Activated CD8-positive, alpha-beta memory T cell treated with anti-CD3 and anti-CD28 coated beads for 4 hours (primary cell): ENCODE measurements at places on chromosomes 5 and 9.

DNA sequence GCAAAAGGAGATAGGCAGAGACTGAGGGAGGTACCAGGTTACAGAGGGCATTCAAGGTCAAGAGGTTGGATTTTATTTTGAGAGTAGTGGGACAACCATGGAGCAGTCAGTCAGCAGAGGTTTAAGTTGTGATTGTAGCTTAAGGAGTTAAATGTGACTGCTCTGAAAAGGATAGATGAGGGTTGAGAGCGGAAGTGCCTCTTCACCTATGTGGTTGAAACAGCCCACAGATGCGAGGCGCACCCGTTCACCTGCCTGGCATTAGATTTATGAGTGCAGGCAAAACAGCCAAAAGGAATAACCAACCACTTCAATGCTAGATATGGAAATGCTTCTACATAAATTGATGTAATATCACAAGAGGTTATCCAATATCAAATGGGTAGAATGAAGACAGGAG lies 8.4 kb downstream of the ZNF474 start:
- no peak for DNase-seq

- no peak for DNase-seq
These were observed 63.2 kb downstream of the ACER2 start for GRCh38 chr9:19471737-19472648.

DNA sequence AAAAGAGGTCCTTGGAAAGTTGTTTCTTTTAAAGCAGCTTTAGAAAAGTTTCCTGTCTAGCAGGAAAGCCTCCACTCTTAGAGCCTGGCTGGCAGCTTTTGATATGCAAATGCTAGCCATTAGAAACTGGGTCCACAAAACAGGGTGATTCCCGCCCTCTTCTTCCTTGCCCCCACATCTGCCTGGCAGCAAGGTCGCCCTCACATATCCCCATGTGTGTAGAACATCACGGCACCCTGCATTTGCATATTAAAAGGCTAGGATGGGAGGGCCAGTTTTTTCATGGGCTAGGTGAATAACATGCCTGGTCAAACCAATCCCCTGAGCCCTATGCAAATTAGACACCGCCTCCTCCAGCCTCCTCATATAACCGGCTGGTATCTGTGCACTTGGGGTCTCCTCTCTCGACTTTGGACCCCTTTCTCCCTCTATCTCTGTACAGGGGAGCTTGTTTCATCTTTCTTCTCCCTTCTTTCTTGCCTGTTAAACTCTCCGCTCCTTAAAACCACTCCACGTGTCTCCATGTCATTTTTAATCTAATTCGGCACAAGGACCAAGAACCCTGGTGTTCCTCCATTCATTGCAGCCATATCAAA lies 426.8 kb upstream of the CTNND2 start:
- no peak for DNase-seq

DNA sequence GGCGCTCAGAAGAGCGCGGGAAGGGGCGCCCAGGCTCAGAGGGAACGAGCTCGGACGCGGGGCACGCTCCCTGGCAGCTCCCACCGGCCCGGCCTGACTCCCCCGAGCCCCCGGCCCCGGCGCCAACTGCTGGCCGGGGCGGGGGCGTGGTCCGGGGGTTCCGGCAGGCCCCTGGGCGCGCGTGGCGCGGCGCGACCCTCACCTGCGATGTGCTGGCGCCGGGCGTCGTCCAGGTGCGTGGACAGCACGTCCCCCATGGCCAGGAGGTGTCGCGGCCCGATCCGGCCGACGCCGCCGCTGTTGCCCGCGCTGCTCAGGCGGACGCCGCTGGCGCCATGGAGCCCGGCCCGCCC lies 43.5 kb upstream of the STXBP1 start:
- no peak for DNase-seq

GRCh38 chr9:115498303-115498702 lies 380.3 kb upstream of the TNC start:
- DNase-seq, result no peak

- no peak for DNase-seq
These were observed 2.0 kb downstream of the GABBR2 start for GRCh38 chr9:98706651-98707165.

GRCh38 chr5:81893961-81894360 lies 77.9 kb upstream of the ATG10 start:
- no peak for DNase-seq

DNA sequence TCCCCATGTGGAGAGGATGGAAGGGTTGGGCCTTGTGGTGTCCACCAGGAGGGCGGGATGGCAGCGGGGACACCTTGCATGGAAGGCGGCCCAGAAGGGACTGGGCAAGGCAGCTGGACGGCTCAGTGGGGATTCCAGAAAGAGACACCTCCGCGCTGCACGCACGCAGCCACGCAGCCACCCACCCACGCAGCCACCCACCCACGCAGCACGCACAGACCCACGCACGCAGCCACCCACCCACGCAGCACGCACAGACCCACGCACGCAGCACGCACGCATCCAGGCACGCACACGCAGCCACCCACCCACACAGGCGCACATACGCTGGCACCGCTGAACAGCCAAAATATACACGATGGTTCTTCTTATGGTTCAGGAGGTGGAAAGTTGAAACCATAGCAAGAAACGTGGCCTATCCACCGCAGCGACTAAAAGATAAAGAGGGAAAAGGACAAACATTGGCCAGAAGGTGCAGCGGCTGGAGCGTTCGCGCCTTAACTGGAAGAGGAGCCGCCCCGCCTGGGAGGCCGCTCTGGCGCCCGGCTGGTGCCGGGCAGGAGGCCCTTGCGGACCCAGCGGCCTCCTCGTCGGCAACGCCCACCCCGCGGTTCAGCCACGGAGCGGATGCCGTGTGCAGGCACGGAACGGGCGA lies 22.2 kb upstream of the EXOC3 start:
- DNase-seq, result no peak

GRCh38 chr5:6692906-6693305 lies 20.3 kb upstream of the TENT4A start:
- DNase-seq, result no peak

GRCh38 chr5:42760426-42760825 lies 3.8 kb downstream of the CCDC152 start:
- no peak for DNase-seq

- DNase-seq, result no peak
These were observed 41.1 kb downstream of the STC2 start for GRCh38 chr5:173287086-173287485.

DNA sequence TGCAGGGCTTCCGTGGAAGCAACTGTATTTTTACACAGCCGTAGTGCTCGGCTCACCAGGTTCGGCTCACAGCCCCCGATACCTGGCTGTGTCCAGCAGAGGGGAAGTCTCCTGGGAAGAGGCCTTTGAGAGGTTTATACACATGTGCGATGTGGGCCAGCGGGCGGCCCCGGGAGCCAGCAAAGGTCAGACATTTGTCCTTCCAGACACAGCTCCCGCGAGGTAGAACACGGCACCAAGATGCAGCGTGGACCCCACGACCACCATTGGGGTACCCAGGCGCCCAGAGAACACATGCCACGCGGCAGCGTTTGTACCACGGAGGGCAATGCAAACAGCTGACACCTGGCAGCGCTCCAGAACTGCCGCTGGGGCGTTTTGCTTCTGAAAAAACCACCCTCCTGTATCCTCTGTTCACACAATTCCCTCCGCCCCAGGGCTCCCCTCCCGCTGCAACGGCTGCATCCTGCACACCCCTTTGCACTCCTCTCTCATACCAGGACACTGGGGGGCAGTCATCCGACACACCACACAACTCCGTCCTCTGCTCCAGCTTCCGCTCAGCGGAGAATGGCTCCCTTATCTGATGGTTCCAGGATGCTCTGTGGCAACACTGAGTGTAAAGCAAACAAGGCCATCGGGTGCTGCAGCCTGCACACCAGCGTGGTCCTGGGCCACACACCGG lies 235.3 kb downstream of the SYK start:
- DNase-seq, result peak; percentile 33

- DNase-seq, result no peak
These were observed 168.0 kb upstream of the RGMB start for GRCh38 chr5:98605426-98605825.

DNA sequence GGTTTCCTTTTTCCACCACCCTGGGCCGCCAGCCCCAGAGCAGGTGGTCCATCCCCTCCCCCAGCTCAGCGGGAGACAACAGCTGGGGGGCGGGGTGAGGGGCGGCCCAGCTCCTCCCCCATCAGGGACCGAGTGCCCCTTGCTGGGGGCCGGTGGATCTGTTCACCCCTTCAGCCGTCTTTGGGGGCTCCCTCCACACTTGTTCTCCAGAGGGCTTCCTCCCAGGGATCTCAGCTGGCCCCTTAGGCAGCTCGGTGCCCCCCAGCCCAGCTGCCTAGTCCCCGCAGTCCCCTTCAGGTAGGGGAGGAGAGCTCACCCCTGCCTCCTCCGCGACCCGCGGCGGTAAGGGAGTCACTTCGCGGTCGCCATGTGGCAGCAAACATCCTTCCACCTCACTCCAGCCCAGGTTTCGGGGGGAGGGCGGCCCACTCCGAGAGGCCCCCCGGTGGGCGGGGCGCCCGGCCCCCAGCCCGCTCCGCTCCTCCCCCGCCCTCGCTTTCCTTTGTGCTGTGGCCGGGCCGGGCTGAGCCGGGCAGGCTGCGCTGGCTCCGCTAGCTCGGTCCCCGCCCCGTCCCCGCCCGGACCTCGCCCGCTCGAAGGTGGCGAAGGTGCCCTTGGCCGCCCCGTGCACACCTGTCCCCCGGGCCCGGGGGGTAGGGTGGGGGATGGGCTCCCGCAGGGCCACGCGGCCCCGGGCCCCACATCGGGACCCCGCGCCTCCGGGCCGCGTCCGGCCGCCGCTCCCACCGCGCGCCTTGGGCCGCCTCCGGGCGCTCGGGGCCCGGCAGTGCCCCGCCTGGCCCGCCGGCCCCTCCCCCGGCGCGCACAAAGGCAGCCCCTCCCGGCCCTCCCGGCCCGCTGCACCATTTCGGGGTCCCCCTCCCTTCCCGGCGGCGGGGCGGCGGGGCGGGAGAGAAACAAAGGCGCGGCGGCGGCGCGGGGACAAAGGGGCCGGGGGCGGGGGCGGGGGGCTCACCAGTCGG lies 683 bp downstream of the DBN1 start:
- DNase-seq, result peak; percentile 43

- no peak for DNase-seq
These were observed 69.1 kb upstream of the NR4A3 start for GRCh38 chr9:99752417-99753109.

DNA sequence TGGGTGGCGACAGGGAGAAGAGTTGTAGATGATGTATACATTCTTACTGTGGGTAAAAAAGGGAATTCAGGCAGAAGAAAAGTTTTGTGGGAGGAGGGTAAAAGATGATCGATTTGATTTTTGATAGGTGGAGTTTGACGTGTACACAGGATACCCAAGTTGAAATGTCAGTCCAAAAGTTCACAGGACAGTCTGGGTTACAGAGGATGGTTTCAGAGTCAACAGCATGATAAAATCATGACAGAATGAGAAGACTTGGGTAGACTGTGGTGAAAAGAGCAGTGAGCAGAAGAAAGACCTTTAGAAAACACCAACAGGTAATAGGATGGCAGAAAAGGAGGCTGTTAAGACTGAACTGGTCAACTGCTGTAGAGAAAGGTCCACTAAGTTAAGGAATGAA lies 72.2 kb upstream of the FRRS1L start:
- DNase-seq, result no peak

DNA sequence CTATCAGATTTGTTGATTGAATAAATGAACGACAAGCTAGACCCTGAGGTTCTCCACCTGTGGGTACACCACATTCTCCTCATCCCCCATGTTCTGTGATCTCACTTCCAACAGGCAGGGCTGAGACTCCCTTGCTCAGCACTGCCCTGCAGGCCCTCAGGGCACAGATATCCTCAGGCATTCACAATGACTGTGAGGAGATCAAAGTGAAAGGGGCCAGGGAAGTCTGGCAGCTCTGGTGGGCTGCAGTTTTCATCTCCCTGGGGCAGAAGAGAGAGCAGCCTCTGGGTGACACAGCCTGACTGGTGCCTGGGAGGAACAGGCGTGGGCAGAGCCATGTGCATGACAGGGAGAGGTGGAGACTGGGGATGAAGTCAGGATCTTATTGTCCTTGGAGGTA lies 142.4 kb upstream of the C9orf72 start:
- DNase-seq, result no peak

GRCh38 chr5:1392801-1393565 lies 48.1 kb upstream of the CLPTM1L start:
- DNase-seq, result no peak

- DNase-seq, result no peak
These were observed 441.5 kb downstream of the RASEF start for GRCh38 chr9:82621447-82621846.

DNA sequence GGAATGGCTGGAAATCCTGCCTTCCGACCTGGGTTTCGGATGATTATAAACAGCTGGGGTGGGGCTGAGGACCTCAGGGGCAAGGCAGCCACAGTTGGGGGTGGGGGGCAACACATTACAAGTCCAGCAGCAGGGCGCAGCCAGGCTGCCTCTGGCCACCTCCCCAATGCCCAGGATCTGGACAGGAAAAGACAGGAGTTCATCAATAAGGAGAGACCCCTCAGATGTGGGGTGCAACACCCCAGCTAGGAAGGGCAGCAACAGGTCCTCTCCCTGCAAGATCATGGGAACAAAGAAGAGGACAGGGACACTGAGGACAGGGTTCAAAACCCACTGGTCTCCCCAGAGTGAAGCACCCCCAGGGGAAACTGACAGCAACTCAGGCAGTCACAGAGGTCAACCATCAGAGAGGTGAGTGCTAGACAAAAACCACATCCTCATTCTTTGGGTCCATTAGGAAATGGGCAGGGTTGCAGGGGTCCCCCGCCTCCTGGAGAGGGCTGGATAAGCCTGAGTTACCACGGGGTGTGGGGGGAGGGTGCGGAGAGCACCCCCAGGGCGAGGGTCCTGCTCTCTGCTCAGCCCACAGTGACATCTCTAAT lies 33.5 kb downstream of the SEMA4D start:
- DNase-seq, result no peak

- no peak for DNase-seq
These were observed at the start of gene OR1J1 for GRCh38 chr9:122477826-122478225. Gene OR1J1 (minus strand): TSS chr9:122477926. CDS start chr9:122477926, 0 bp downstream.

- DNase-seq, result no peak
These were observed 33.1 kb downstream of the FAM114A2 start for GRCh38 chr5:154005648-154006047.
